Effector memory CD4-positive, alpha-beta T cell (primary cell): ENCODE measurements at places on chromosomes 7 and 10.

- DNase-seq: no peak
These were observed 164.5 kb downstream of the DGKB start for GRCh38 chr7:14738086-14738485.

- no peak for DNase-seq
These were observed 25.9 kb downstream of the ELFN1 start for GRCh38 chr7:1695800-1696454.

DNA sequence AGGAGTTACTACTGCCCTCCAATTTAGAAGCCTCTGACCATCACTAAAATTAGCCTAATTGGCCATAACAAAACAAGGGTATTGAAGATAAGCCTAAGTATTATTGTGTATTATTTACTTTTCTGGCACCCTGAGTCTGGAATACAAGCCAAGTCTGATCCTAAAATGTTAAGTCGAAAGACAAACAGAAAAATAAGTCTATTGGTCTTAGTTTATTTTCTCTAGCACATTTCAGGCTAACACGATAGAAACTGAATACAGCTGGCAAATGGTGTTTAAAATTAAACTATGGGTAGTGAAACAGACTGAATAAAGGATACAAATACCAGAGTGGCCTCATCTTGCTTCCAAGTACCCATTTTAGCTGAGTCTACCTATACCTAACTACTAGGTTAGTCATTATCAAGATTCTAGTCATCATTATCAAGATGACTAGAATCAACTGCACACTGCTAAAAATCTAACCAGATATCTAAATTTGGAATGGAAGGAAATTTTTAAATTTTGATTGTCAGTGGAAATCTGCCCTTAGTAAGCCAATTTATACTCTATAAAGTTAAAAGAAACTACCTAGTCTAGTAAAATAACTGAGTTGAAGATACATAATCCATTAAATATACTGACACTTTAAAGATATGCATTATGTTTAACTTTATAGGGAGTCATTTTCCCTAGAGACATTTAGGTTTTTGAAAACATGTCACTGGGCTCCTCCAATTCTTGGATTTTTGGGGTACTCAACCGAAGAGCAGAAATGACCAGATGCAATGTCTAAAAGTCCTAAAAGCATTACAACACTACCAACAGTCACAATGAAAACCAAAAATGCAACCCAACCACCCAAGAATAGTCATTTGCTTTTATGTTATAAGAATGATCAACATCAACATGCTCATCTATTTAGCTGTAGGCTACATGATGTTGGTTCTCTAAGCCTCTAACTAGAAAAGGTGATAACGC is 80.9 kb downstream of the NT5C2 start:
- DNase-seq: no peak

DNA sequence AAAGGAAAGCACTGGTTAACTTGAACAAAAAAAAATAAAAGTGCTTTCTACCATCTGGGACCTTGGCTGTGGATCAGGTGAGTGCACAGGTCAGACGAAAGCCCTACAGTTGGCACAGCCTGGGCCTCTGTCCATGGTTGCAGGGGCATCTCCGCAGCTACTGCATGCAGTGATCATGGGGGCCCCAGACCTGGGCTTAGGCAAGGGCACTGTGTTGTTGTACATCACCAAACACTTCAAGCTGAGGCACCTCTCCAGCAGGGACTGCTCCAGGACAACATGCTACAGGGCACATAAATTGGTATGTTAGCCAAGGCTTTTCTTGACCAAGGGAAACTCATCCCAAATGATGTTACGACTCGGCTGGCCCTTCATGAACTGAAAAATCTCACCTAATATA is 23.5 kb downstream of the KLHL7 start:
- DNase-seq: no peak

DNA sequence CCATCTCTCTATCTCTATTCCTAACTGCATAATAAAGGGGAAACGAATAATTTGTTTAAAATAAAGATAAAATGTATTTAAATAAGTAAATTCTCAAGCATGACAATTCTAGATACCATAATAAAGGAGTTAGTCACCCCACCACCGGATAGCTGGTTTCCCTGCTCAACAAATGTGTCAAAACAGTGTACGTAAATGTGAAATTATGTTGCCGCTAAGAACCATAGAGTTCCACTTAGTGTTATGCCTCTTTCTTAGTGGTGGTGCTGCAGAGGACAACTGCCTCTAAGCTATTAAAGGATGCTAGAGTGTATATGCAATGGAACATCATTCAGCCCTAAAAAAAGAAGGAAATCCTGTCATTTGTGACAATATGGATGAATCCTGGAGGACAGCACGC is 42.4 kb downstream of the SMKR1 start:
- no peak for DNase-seq

- DNase-seq: no peak
These were observed 904.9 kb downstream of the IPMK start for GRCh38 chr10:57362811-57363210.

DNA sequence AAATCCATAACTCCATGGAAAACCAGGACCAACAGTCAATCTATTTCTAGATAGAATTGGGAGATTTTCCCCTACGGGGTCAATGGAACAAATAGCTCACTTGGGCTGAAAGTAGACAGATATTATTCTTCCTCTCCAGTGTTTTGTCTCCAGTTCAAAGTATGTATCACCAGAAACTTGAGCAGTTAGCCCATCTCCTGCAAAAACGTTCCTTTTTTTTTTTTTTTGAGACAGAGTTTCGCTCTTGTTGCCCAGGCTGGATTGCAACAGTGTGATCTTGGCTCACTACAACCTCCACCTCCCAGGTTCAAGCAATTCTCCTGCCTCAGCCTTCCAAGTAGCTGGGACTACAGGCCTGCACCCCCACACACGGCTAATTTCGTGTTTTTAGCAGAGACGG is 390.0 kb upstream of the AUTS2 start:
- DNase-seq: no peak

- DNase-seq: no peak
These were observed 28.7 kb downstream of the PDZD8 start for GRCh38 chr10:117346574-117346973.

DNA sequence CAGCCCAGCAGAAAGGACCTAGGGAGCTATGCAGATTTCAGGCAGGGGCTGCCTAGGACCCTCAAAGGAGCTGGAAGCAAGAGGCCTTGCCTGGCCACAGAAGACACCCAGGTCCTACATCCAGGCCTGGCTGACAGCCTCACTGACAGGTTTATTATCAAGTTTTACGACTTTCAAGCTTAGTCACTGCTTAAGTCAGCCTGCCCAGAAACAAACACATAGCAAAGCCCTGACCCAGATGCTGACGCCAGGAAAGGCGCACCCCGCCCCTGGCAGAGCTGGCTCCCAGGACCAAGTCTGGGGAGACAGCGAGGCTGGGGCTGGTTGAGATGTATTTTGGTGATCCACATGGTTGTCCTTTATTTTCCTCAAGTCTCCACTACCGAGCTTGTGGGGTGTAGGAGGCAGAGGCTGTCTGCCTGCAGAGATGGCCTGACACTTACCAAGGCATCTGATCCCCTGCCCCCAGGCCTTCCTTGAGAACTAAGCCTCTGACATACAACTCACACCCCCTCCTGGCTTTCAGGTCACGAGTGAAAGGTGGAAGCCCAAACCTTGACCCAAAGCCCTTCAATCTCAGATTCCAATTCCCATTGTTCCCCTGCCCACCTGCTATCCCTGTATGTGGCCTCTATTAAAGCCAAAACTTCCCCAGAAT is 80.7 kb upstream of the EMX2 start:
- no peak for DNase-seq
